ENCODE measurements at places on chromosomes 4 and X. TPM values are rescaled to one million over a fixed set of nuclear protein-coding genes. Genes with fewer than 3 reads are reported as not detected.

GRCh38 chr4:185529413-185529812 lies 5.9 kb downstream of the PDLIM3 start:
- no peak overlapping the region for H3K4me3 ChIP-seq
- H3K27ac ChIP-seq: no peak overlapping the region
- H3K27me3 ChIP-seq: peaks cover 14% of the 10 kb centered on the region
- no peaks in the 10 kb centered on the region for H3K4me1 ChIP-seq
- no peak for DNase-seq

- no peaks in the 10 kb centered on the region for H3K36me3 ChIP-seq
- H3K4me3 ChIP-seq: no peak overlapping the region
- no peaks in the 10 kb centered on the region for H3K4me1 ChIP-seq
- no peak for DNase-seq
- no peak overlapping the region for H3K27ac ChIP-seq
Measured at GRCh38 chr4:45580334-45580733, 543.5 kb downstream of the GABRG1 start.

DNA sequence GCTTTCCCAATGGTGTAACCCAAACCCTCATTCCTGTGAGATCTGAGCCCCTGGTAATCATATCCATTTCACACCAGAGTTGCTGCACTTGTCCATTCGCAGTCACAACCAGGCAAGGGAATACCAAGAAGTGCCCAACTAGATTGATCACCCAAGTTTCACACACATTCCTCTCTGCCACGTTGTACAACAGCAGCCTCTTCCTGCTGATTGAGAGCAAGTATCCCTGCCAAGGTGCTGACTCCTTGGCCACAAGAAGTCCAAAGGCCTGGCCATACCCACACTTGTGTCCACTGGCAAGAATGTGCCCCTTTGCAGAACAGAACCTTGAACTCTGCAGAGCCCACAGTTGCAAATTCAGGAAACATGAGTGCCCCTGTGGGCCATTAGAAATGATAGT lies 6.5 kb upstream of the ACOT9 start:
- no peaks in the 10 kb centered on the region for H3K4me1 ChIP-seq
- H3K4me3 ChIP-seq: no peak overlapping the region
- no peaks in the 10 kb centered on the region for H3K36me3 ChIP-seq
- DNase-seq: no peak
- H3K27me3 ChIP-seq: no peaks in the 10 kb centered on the region

DNA sequence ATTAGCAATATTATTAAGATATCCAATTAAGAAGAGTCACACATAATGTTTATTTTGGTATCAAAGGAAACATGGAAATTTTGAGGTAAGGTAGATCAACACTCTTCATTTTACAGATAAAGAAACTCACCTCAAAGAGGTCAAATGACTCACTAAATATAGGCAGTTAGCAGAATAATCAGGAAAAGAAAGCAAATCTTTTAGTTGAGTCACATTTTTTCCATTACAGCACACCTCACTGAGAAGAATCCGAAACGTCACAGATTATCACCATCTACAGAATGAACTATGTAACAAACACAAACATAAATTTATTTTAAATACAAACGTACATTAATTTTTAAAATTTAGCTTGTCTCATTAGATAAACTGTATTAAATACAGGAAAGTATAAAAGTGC lies 70.1 kb downstream of the TMEM47 start:
- DNase-seq: no peak
- peaks cover 9% of the 10 kb centered on the region for H3K36me3 ChIP-seq
- no peak overlapping the region for H3K27ac ChIP-seq
- no peaks in the 10 kb centered on the region for H3K27me3 ChIP-seq

GRCh38 chr4:147085781-147086180 lies 140.1 kb upstream of the TTC29 start:
- H3K4me1 ChIP-seq: peaks cover 14% of the 10 kb centered on the region
- no peak for DNase-seq
- no peak overlapping the region for H3K27ac ChIP-seq
- no peak overlapping the region for H3K4me3 ChIP-seq
- no peaks in the 10 kb centered on the region for H3K36me3 ChIP-seq
- H3K27me3 ChIP-seq: no peaks in the 10 kb centered on the region

DNA sequence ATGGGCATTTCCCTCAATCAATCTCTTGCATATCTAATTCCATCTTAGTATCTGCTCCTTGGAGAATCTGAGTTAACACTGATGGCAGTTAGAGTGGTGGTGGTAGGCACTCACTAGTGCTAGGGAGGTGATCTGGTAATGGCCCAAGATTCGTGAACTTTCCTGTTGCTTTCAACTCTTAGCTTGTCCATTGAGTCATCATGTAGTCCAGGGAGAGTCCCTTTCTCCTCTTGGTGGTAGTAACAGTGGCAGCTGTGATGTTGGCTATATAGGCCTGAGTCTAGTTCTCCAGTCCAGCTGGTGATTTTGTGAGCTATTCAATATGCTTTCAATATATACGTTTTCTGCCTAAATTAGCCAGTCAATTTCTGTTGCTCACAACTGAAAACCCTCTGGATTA lies 7.0 kb upstream of the XKRX start:
- DNase-seq: no peak
- H3K27me3 ChIP-seq: no peaks in the 10 kb centered on the region
- H3K36me3 ChIP-seq: no peaks in the 10 kb centered on the region
- H3K4me1 ChIP-seq: peaks cover 2% of the 10 kb centered on the region

MAGIX gene
- total RNA-seq: 1.2 TPM

CABS1 gene
- not detected for total RNA-seq

PLAC8 gene
- 1.4 TPM for total RNA-seq

MAGEB2 gene
- total RNA-seq: 0.23 TPM

Data from WTC11 (cell line).